ENCODE measurements at places on chromosomes 4 and X.

DNA sequence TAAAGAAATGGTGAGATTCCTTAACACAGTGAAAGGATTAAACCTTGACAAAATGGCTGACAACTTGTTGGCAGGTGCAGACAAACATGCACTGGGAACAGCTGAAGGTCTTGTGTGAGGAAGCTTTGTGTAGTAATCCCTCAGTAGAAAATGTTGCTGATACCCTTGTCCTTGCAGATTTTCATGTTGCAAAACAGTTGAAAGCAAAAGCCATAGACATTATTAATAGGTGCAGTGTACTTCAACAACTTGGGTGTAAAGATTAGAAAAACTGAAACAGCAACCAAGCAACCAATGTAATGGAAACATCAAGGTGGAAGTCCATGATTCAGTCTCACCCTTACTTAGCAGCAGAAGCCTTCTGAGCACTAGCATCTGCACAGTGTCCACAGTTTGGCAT lies 29.8 kb downstream of the UGT2B7 start:
- no peak for DNase-seq

DNA sequence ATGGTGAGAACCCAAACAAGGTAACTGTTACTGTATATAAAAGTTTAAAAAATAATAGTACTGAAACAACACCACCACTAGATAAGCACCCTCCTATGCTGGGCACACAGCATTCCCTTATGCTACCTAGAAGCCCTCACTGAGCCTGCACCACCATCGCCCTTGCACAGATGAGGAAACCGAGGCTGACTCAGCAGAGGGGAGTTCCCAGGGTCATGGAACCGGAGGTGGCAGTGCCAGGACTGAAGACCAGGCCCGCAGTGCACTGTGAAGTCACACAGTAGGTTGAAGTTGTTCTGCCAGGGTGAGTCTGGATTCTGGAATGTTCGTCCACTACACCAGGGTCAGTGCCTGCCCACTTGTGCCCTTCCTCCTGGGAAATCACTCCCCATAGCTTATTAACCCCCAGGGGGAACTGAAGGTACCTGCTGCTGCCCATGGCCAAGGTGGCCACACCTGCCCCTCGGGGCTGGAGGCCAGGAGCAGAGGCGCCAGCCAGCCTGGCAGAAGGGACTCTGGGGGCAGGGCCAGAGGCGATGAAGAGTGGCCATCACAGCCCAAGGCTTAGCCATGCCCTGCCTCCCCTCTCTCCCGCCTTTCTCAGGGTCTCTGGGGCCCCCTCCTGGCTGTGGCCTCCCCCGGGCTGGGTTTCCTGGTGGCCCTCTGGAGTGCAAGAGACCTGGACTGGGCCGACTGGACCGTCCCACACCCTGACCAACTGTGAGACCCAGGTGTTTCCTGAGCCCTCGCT lies 15.1 kb upstream of the ABLIM2 start:
- DNase-seq, result no peak

DNA sequence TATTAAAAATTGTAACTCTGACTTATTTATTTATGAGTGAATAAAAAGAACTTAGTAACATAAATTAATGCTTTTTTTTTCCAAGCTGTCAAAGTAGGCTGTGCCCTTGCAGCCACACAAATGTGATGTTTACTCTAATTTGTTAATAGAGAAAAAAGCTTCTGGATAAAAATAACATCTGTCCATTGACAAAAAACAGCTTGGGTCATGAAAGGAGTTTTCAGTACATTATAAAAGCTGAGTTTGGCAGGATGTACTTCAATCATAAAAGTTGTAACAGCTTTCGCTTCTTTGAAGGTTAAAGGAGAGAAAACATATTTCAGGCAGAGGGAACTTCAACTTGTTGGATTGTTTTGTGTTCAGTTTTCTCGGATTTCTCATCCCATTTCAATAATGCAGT lies 105.6 kb downstream of the SLC4A4 start:
- DNase-seq, result no peak

DNA sequence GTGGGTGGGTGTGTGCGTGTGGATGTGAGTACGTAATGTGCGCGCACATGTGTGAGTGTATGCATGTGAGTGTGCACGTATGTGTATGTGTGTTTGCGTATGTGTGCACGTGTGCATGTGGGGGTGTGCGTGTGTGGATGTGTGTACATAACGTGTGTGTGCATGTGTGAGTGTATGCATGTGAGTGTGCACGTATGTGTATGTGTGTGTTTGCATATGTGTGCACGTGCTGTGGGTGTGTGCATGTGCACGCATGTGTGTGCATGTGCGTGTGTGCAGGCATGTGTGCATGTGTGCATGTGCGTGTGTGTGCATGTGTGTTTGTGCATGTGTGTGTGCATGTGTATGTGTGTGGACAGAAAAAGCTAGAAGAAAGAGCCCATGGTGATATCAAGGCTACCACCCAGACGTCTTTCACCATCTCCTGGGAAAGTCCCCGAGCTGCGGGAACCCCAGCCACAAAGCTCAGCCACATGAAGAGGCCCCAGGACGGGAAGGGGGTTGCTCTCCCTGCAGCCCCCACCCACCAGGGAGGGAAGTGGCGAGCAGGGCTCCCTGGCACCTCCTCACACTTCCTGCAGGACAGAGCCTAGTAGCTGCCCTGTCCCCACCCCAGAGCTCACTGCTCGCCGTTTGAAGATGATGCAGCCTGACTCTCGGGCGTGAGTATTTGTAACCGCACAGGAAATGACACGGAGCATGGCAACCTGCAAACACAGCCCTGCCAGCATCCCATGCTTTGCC lies 108.3 kb downstream of the DCTD start:
- DNase-seq, result no peak

DNA sequence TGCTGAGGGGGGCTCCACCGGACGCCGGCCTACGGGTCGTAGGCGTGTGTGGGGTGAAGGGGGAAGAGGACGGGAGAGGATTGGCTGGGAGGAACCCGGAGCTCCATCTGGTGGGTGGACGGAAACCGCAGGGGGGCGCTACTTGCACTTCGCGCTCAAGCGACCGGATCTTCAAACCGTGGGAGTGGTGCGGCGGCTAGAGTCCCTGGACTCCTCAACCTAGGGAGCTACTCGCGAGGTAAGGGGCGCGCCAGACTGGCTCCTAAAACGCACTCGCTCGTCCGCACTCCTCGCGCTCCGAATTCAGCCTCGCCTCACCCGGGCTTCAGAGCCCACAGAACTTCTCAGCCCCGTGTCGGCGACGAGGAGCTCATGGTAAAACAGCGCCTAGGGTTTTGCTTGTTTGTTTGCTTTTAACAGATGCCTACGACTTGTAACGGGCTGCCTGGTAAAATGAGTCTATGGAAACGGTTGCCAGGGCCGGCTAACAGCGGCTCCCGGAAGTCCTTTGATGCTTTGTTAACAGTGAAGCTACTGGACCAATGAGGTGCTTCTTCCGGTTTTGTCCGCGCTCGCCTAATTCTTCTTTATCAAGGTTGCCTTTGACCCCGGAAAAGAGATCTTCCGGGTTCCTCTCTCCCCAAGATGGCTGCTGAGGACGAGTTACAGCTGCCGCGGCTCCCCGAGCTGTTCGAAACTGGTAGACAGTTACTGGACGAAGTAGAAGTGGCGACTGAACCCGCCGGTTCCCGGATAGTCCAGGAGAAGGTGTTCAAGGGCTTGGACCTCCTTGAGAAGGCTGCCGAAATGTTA lies at the start of gene IGBP1:
Gene IGBP1, plus strand, starts transcription at position 145 of the 813 bp plus-strand sequence. Its CDS starts 501 bp downstream, at position 646.
- DNase-seq, result peak; percentile 75

- DNase-seq, result no peak
Measured at GRCh38 chrX:1487401-1487800, 34.7 kb upstream of the ASMTL start.

GRCh38 chrX:68915778-68916177 lies 87.0 kb downstream of the EFNB1 start:
- DNase-seq, result no peak

- peak; percentile 80 for DNase-seq
Measured at GRCh38 chr4:28287831-28288233, 1427.2 kb downstream of the STIM2 start.

DNA sequence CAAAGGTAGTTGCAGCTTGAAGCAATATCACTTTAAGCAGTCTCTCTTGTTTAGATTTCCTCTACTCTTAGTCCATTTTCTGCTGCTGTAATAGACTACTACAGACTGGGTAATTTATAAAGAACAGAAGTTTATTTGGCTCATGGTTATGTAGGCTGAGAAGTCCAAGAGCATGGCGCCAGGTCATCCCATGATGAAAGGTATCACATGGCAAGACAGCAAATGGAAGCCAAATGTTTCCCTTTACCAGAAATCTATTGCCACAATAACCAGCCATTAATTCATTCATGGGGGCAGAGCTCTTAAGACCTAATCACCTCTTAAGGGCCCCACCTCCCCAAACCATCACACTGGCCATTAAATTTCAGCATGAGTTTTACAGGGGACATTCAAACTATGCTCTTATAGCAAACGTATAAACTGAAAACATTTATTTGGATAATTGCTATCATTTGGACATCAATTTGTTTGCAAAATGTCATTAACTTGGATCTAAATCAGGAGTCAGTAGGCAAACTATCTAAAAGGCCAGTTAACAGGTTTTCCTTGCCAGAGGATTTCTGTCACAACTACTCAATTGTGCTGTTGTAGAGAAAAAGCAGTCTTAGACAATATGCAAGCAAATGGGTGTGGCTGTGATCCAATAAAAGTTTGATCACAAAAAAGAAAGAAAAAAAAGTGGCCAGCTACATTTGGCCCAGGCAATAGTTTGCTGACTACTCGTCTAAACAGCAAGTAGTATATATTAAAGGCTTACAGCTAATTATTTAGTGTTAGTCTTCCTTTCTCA lies 75.7 kb upstream of the GUCY1A1 start:
- DNase-seq, result no peak

DNA sequence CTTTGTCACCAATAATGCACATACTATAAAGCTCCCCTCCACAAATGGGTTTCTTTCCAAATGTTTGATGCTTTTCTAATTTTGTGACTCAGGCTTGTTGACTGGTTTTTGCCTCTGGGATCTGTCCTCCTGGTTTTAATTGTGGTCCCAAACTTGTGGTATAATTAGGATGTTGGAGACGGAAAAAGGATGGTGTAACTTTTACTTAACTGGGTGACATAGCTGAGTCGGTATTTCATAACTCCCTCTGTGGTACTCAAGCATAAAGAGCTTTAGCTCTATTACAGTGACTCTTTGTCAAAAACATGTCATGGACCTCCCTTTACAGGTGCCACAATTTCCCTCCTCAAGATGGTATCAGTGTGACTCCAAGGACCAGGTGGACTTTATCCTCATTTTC lies 119.7 kb upstream of the RBPJ start:
- no peak for DNase-seq

DNA sequence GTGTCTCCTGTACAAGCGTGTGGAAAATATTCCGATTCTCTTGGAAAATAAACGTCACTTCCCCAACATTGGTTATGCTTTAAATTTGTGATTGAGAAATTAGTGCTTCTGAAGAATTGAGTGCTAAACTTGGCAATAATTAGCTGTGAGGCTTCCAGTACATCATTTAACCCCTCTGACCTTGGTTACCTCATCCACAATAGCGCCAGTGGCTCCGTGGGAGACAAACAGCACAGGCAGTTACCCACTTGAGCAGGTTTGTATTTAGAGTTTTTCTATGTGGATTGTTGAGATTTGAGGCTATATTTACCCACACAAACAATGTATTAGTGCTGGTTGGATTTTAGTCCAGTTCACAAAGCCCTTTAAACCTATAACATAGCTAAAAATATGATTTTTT lies 476.5 kb downstream of the NKX6-1 start:
- no peak for DNase-seq

GRCh38 chrX:12089740-12090139 lies 48.5 kb upstream of the FRMPD4 start:
- no peak for DNase-seq

GRCh38 chr4:81663368-81663767 lies 191.7 kb upstream of the RASGEF1B start:
- DNase-seq, result no peak

- DNase-seq, result no peak
Measured at GRCh38 chr4:788636-789297, 37.2 kb downstream of the CPLX1 start.

GRCh38 chr4:112315446-112315845 lies 18.3 kb downstream of the ALPK1 start:
- no peak for DNase-seq

DNA sequence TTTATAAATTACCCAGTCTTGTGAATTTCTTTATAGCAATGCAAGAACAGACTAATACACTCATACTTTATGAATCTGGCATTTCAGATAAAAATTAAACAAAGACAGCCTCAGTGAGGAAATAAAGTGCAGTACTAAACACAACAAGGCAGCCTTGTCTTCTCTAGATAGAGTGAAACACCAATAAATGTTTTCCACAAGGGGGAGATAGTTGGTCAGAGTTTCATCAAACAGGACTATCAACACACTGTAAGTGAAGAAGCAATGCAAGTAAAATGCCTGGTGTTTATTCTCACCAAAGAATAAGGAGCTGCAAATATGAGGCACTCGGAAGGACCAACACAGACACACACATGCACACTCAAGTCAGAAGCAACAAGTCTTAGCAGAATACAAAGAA lies 62.8 kb downstream of the FAM9B start:
- DNase-seq, result peak; percentile 83

DNA sequence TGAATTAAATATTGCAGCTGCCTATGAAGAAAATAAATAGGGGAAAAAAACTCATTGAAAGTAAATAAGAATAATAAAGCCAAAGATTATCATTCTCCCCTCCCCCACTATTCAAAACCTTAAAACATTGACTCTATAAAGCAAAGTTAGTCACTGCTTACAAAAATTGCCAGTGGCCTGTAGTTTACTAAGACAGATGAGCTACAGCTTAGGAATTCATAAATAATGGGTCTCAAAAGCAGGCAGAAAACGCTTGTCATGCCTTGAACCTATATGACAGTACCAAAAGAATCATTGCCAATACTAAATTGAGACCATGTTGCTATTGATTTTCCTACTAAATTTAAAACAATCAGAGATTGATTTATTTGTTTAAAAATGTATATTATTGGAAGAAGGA lies 78.9 kb downstream of the SLC10A7 start:
- no peak for DNase-seq

GRCh38 chr4:67928546-67928945 lies 34.7 kb downstream of the TMPRSS11A start:
- DNase-seq, result no peak

GRCh38 chrX:49754233-49754857 lies 58.6 kb upstream of the PAGE1 start:
- DNase-seq, result peak; percentile 9

DNA sequence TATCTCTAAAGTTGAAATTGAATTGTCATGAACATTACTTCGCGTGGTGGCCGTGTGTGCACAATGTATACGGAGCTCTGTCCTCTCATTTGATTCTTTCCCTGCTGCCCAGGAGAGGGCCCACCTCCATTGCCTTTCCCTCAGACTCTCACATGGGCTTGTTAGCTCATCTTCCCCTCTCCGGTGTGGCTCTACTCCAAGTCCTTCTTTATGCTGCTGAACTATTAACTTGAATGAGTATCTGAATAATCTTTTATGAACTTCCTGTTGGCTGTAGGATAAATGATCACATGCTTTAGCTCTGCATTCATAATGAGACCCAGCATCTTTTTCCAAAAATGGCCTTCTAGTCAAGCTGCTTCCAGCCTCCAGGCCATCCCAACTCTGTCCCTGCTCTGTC lies 68.8 kb upstream of the CLNK start:
- DNase-seq, result peak; percentile 58

- peak; percentile 45 for DNase-seq
Measured at GRCh38 chr4:118869808-118870342, 18.8 kb upstream of the SYNPO2 start.

GRCh38 chr4:151153585-151153984 lies 54.2 kb downstream of the RPS3A start:
- DNase-seq, result no peak
